ENCODE measurements at places on chromosomes 7 and 10.

GRCh38 chr10:51666456-51666855 is 32.9 kb downstream of the CSTF2T start:
- DNase-seq: no peak

DNA sequence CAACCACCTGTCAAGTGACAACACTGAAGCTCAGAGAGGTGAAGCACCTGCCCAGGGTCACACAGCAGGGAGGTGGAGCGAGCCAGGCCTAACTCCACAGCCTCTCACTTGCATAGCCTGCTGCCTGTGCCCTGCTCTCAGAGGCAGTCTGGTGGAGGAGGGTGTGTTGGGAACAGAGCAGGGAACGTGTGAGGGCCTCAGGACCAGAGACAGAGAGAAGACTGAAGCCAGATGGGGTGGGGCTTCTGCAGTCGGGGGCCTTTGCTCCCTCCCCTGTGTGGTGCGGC is 114.0 kb downstream of the PTPN20 start:
- peak; percentile 36 for DNase-seq

- no peak for DNase-seq
Observed at GRCh38 chr10:609262-609658, 80.2 kb downstream of the DIP2C start.

GRCh38 chr10:116984202-116984990 is 20.6 kb downstream of the SHTN1 start:
- DNase-seq: no peak

DNA sequence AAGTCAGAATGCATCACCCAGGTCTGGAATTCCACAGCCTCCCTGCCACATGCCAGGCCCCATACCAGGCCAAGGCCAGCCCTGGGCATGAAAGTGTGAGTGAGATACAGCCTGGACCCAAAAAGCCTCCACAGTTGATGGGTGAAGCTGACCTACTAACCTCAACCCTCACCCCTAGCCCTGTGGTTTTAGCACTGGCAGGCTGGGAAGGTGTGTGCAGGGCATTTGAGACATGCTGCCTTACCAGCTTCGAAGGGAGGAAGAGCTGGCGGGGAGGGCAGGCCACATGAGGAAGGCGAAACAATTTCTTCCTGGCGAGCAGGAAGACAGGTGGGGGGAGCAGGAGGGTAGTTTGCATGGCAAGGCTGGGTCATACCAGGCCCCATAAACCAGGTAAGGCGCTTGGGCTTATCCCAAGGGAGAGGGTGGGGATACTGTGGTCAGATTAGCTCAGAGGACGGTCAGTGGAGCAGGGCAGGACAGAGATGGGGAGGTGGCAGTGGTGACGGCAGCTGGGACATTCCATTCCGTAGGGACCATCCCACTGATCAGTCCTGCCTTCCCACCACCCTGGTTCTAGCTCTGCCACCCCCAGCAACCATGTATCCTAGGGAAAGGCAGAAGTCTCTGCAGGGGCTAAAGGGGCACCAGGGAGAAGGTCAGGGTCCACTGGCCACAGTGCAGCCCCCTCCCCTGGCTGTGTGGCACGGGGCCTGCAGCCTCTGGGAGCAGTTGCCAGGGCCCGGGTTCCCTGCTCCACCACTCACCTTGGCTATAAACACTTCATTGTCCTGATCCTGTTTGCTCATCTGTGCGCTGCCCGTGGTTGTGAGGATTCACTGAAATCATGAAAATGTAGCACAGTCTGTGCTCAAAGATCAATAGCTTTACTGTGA is 155.8 kb downstream of the NRF1 start:
- DNase-seq: peak; percentile 39

DNA sequence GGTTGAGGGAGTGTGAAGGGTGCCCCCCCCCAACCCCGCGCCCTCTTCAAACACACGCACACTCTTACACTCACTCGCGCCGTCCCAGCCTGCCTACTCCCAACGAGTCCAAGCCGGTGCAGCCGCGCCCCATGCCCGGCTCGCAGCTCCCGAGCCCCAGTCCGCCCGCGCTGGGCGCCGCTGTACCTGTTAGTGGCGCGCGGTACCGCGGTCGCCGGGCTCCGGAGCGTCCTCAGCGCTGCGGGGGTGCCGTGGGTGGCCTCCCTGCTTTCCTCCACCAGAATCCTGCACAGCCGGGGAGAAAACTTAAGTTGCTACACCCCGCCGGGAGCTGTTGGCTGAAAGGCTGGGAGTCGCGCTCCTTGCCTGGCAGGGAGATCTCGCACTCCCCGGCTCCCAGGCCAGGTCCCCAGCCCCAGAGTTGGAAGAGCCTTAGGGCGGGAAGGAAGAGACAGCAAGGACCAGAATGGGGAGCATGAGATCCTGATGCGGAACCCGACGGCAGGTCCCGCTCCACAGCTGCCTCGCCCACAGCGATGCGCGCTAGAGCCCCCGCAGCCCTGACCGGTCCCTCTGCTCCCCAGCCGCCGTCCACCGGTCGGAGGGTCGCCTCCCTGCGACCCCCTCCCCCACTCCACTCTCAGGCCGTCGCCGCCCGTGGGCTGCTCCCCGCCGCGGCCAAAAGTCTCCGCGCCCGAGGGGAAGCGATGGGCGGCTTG is 863 bp downstream of the ST8SIA6 start:
- DNase-seq: peak; percentile 68

- no peak for DNase-seq
Observed at GRCh38 chr7:147478796-147479195, 1111.8 kb upstream of the C7orf33 start.

DNA sequence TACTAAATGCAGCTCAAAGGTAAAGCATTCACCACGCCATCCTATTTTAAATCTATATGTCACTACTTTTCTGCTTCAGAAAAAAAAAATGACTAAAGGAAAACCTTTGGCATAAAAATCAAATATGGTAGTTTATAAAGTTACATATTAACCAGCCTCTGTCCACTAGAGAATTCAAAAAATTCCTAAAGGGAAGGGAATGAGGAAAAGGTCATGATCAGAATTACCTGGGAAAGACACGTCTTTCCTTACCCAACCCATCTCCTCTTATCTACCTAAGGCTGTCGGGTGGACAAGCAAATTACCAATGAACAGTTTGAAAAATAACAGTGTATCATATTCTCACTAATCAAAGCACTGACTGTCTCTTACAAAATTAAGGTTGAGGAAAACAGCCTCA is 100.7 kb upstream of the TMEM106B start:
- DNase-seq: no peak

GRCh38 chr7:24842449-24843241 is 85.4 kb upstream of the GSDME start:
- no peak for DNase-seq

GRCh38 chr7:23672033-23672432 is 8.0 kb upstream of the FAM221A start:
- no peak for DNase-seq

- DNase-seq: peak; percentile 9
Observed at GRCh38 chr10:26221541-26221940, 5.0 kb downstream of the GAD2 start.

GRCh38 chr7:44263326-44264082 is 61.9 kb downstream of the CAMK2B start:
- no peak for DNase-seq

DNA sequence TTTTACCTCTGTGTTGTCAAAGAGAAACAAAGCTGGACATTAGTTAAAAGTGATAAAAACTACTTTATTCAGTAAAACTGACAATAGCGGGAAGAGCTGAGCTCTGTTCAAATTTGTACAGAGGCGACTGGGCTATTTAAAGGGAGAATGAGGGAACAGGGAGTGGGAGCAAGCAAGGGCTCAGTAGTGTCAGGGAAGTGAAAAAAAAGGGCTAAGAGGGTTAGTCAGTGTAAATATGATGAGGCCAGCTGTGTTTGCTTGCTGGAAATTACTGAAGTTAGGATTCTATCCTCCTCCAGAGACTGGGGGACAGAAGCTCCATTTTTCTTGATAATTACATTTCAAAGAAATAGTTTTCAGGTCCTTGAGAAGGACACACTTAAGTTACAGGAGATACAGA is 232.5 kb downstream of the SH2D4B start:
- no peak for DNase-seq

DNA sequence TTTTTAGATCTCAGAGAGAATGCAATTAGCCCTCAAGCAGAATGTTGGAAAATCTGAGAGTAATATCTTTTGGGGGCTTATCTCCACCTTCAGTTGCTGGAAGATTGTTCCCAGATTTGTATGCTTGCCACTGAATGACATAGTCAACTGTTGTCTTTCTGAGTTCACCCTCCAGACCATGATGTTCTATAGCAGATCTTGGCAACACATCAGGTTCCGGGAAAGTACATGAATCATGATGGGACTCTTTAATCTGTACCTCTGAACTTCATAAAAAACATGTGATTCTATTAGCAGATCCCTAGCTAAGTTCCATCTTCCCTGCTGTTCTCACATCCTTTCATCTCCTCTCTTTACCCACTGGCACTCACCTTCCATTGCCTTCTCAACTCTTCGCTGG is 68.9 kb downstream of the PLCE1 start:
- DNase-seq: no peak

GRCh38 chr7:76506081-76506440 is 4.3 kb upstream of the UPK3B start:
- DNase-seq: no peak

Data from SK-N-SH (cell line).